CD4-positive, alpha-beta T cell (primary cell): ENCODE measurements at places on chromosomes 7 and 10.
A peak's percentile ranks its signal among the peaks of the same experiment; 100 is the strongest.

GRCh38 chr7:121954803-121955202 is 81.8 kb downstream of the PTPRZ1 start:
- DNase-seq, result no peak

DNA sequence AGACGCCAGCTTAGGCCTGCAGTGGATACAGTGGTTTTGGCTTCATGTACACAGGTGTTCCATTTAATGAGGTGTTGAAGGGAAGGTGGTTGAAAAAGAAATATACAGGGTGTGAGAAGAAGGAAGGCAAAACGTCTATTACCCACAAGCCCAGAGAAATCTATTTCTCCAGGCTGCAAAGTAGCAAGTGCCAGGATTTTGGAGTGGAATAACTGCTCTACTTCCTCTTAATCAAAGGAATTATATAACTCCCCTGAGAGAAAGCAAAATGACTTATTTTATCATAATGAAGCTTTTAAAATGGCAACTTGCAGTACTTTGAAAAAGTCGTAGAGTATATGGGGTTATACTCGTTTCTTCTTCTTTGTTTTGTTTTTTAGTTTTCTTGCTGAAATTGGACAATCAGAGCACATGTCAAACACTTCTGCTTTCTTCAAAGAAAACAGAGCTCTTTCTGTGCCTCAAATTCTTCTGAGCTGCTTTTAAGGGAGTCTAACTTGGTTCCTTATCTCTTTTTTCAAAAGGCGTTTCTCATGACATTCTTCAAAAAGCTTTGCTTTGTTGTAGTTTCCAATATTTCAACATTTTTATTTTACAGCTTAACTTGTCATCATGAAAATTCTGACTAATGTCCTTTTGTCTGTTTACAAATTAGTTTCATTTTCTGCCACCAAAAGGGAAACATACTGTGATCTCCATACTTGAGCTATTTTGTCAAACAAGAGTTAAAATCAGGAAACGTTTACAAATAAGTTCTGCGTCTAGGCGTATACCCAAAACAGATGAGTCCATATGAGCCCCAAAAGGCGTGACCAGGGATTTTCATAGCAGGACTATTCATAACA is 289.7 kb downstream of the FRMD4A start:
- no peak for DNase-seq

DNA sequence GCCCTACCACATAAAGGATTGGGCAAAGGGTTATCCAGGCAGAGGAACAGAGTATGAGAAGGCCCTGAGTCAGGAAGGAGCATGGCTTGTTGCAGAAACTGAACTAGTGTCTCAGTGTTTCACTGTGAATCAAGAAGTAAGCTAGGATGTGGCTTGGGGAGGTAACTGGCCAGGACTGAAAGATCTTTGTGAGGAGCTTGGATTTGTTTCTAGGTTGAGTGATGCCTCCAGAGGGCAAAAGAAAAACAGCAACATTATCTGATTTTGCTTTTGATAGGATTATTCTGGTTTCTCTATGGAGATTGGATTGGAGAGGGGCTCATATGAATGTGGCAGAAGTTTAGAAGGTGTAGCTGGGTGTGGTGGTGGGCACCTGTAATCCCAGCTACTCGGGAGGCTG is 137.9 kb upstream of the HDAC9 start:
- DNase-seq, result no peak

DNA sequence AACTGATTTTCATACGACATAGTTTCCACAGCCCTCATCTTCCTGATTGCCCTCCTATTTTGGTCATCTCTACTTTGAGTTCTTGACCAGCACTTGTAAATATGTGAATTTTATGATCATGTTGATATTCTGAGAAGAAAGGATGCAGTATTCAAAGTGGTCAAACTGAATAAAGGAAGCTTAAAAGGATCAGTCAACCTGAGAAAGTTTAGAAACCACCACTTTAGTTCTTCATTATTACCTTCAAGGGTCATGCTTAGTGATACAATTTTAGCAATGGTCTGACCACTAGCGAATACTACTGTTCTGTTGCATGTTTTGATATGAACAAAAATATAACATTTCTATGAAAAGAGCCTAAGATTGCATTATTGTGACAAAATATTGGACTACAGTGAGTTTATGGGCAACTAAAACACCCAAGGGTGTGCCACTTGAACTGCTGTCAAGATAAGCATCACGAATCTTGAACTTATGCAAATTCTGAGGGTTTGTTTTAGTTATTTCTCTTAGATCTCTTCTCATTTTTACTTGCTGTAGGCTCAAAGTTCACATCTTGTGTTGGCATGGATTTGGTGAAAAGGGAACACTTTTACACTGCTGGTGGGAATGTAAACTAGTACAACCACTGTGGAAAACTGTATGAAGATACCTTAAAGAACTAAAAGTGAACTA is 247.7 kb downstream of the IPMK start:
- DNase-seq, result no peak

GRCh38 chr7:115662676-115663075 is 367.9 kb downstream of the TFEC start:
- DNase-seq, result no peak

- no peak for DNase-seq
Observed at GRCh38 chr10:88473989-88474883, 108.9 kb downstream of the RNLS start.

DNA sequence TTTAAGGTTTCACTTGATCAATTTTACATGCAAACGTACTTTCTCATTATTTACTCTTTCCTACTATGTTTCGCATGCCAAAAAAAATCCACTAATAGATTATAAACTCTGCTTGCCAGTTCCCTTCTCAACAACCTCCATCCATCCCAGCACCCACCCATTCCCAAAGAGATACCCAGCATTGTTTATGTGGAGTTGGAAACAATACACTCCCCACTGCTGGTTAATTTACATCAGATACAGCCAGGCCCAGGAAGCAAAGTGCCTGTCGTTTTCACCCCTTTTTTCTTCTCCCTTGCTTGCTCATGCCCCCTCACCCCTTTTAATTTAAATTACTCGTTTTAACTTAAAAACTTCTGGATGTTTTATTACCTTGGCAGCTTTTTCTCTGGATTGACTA is 59.9 kb downstream of the HIBADH start:
- no peak for DNase-seq

GRCh38 chr7:150570556-150571465 is 3.6 kb downstream of the GIMAP4 start:
- DNase-seq, result no peak

- DNase-seq, result no peak
Observed at GRCh38 chr10:15724683-15725082, 5.0 kb upstream of the ITGA8 start.

DNA sequence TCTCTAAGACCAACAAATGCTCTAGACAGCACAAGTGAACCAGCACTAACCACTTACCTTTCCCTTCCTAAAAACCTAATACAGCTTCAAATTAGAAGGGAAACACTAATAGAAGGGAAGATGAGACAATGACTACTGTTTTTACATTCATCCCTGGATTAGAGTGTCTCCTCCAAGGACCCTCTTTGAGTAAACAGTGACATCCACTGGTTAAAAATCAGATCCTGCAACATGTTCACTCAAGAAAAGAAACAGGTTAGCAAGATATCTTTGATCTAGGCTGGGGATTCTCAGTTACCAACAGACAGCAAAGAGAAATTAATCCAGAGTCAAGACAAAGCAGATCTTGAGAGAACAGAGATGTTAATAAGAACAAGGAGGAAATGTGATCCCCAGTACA is 177.7 kb upstream of the GHITM start:
- DNase-seq, result no peak

- no peak for DNase-seq
Observed at GRCh38 chr10:15037691-15038090, 6.1 kb upstream of the OLAH start.

- no peak for DNase-seq
Observed at GRCh38 chr7:125136755-125137532, 207.3 kb upstream of the POT1 start.

DNA sequence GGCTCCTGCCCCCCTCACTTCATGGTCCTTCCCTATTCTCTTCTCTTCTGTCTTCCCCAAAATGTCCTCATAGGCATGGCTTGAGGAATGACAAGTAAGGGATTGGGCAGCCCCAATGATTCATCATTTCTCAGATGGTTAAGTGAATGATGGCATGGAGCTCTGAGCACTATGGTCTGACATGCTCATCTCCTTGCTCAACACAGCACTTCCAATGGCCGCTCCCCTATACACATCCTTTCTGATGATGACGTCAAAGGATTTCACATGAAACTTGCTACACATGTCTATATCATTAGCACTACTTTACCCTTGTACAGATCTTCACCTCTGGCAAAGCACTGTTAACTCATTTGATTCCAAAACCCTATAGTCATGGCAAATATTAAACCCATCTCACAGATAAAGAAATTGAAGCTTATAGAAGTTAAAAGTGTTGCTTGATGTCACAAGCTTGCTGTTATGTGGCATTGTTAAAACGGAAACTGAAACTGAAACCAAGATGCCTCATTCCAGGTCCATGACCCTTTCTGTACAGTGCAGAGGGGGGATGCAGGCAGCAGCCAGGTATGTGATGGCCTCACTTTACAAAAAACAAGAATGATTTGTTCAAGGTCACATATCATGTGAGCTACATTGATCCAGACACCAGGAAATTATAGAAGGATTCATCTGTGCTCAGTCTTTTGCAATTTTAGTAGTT is 90.0 kb upstream of the PLXNA4 start:
- no peak for DNase-seq

DNA sequence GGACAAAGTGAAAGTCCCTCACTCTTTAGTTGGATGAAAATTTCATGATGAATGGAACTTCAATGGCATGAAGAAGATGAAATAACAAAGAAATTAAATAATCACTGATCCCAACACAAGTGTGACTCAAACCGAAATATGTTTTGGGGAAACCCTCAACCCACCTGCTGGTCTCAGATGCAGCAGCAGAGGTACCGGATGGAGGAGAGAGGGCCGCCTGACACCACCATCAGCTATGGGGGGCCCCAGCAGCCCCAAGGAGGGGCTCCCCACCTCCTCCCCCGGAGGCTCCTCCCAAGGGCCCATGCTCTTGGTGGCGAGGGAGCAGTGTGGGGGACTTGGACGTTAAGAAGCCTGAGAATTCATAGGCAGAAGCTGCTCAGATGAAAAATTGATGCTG is 137.2 kb upstream of the ADARB2 start:
- no peak for DNase-seq

- DNase-seq, result no peak
Observed at GRCh38 chr10:100020886-100021253, 11.1 kb upstream of the DNMBP start.

- no peak for DNase-seq
Observed at GRCh38 chr7:75722373-75722772, 16.4 kb downstream of the HIP1 start.

GRCh38 chr10:128908499-128908898 is 558.5 kb upstream of the MGMT start:
- DNase-seq, result no peak

DNA sequence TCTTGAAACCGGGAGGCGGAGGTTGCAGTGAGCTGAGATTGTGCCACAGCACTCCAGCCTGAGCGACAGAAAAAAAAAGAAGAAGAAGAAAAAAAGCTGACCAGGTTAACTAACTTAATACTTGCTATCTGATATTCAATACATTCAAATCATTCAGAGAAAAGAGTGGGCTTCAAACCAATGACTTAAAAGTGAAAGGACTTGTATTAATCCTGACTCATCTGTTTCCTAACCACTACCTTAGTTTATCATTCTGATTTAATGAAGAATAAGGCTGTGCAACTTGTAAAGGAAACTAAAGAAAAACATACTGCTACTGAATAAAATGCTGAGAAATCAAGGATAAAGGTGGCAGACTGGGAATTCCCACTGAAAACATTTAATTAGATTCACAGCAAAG is 128.4 kb downstream of the NRBF2 start:
- no peak for DNase-seq

DNA sequence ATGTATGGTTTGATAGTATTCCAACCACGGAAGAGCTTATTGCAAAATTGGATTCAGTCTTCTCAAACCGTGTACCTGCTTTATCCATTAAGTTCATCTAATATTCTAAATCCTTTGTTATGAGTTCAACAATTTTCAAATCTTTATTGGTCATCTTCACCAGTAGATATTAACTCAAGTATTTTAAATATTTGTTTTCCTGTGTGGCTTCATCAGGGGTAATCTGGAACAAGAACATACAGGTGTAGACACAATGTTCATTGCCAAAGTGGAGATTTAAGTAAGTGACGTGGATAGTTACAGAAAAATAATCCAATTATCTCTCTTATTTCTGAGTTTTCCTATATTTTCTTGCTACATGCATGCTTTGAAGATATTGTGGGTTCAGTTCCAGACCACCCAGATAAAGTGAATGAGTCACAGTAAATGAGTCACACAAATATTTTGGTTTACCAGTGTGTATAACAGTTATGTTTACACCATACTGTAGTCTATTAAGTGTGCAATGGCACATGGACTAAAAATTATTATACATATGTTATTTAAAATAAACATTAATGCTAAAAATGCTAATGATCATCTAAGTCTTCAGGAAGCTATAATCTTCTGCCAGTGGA is 429.0 kb upstream of the POT1 start:
- no peak for DNase-seq

DNA sequence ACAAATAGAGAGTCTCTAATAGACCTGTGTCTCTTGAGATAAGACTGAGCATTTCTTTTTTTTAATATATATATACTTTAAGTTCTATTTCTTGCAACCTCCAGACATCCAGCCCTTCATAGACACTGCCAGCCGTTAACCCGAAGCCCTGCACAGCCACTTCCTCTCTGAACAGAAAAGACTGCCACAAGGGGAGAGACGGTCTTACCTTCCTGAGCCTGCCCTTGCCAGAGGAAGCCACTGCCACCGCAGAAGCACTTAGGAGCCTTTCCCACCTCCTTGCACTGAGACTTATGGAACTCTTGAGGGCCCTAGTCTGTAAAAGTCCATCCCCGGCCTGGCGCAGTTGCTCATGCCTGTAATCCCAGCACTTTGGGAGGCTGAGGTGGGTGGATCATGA is 31.8 kb upstream of the PRSS1 start:
- no peak for DNase-seq

GRCh38 chr10:86135191-86135590 is 231.4 kb downstream of the GRID1 start:
- DNase-seq, result no peak

GRCh38 chr10:45675388-45675787 is 2.8 kb upstream of the ZFAND4 start:
- no peak for DNase-seq

DNA sequence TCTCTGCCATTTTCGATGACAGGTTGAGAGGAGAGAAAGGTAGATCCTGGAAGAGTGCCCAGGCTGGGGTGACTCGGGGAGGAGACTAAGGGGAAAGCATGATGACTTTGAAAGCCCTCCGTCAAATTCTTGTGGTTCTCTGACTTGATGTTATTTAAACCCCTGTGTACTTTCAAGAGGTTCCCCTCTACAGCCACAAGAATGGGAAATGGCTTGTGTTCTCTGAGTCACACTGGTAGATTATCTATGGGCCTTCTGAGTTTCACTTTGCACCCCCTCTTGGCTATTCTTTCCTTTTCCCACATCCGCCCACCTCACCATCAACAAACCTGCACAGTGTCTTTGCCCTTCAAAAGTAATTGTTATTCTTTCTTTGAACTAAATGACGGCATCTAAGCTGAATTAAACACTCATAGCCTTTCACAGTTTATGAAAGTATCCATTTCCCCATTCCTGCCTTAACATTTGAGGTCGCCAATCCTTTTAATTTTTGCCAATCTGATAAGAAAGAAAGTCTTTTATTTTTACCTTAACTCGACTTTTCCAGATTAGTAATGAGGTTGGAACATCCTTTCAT is 24.1 kb downstream of the PRF1 start:
- peak; percentile 65 for DNase-seq
